ENCODE measurements at places on chromosomes 12 and 14.
A peak's percentile ranks its signal among the peaks of the same experiment; 100 is the strongest.

GRCh38 chr12:57110104-57111030 lies 795 bp downstream of the STAT6 start:
- DNase-seq = peak; percentile 72

GRCh38 chr12:98471085-98471484 lies 44.3 kb upstream of the TMPO start:
- no peak for DNase-seq

DNA sequence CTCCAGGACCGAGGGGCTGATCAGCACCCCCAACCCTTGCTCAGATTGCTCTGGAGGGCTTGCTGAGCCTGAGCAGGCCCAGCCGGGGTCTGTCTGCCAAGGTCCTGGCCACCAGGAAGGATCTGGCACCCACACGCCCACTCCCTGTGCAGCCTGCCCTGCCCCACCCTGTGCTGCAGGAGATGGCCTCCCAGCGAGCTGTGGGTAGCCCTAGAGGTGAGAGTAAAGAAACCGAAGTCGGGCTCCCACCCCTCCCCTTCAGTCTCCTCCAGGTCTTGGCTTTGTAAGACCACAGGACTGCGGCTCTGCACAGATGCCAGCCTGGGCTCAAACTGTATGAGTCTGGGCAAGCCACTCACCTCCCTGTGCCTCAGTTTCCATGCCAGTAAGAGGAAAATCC lies 307.8 kb downstream of the BCL11B start:
- DNase-seq = no peak

DNA sequence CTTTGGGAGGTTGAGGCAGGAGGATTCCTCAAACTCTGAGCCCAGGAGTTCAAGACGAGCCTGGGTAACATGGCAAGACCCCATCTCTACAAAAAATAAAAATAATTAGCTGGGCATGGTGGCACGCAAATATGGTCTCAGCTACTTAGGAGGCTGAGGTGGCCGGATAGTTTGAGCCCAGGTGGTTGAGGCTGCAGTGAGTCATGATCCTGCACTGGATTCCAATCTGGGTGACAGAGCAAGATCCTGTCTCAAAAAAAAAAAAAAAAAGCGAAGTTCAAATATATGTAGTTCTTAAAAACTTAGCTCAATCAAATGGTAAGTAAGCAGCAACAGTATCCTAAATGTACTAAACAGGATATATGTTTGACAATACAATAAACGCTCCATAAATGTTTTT lies 85.5 kb upstream of the SSTR1 start:
- no peak for DNase-seq

- no peak for DNase-seq
These were observed 15.1 kb upstream of the SLC25A3 start for GRCh38 chr12:98578392-98578791.

DNA sequence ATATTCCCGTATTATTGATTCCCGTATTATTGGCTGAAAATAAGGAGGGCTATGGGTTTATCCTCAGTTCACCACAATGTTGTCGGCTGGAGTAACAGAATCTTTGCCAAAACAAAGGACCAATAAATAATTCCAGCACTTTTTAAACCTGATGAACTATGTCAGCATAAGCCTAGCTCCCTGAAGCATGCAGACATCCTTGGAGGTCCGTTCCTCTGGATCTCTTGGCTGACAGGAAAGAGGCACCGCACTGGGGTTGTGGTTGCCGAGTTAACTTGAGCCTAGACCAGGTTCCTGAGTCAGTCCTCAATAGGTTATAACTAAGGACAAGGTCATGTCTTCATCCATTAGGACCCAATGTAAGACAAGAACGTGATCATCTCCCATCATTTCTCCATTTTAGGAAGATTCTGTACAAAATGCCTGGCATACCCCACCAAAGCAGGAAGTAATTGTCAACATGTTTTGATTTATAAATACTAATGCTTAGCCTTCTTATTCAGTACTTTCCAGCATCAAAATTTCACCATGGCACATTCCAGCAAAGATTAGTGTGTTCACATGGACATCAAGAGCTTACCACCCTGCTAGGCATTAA lies 36.6 kb downstream of the NID2 start:
- DNase-seq = no peak
